Stimulated activated CD8-positive, alpha-beta memory T cell treated with anti-CD3 and anti-CD28 coated beads, Interleukin-2, amount 100 ng/mL, for 48 hours (primary cell): ENCODE measurements at places on chromosomes 12 and 14.

GRCh38 chr12:18382236-18382885, 121.0 kb downstream of the PIK3C2G start:
- no peak for DNase-seq

DNA sequence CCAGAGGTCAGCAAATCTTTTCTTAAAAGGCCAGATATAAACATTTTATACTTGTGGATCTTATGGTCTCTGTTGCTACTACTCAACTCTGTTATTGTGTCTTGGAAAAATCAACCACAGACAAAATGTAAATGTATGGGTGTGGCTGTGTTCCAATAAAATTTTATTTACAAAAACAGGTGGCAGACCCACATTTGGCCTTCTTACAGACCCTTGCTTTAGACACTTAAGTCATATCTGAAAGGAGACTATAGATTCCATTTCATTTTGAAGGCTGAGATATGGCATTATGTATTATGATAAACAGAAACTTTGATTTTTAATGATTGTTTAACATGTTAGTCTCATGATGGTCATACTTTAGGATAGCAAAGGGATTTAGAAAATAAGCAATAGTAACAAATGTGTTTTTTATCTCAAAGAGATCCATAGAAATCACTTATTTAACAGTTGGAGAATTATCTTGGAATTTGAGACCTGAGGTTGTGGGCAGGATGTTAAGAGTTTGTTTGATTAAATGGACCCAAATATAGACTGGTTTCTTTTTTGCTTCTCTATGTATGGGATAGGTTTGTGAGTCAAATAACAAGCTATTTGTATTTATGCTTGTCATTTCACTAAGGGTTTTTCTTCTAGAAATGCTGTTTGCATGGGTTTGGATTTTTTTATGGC, 51.2 kb downstream of the PPFIBP1 start:
- DNase-seq, result no peak

GRCh38 chr12:58425481-58426392, 484.4 kb downstream of the ATP23 start:
- DNase-seq, result no peak

- DNase-seq, result no peak
These were observed 27.5 kb upstream of the MMP17 start for GRCh38 chr12:131800594-131801135.

DNA sequence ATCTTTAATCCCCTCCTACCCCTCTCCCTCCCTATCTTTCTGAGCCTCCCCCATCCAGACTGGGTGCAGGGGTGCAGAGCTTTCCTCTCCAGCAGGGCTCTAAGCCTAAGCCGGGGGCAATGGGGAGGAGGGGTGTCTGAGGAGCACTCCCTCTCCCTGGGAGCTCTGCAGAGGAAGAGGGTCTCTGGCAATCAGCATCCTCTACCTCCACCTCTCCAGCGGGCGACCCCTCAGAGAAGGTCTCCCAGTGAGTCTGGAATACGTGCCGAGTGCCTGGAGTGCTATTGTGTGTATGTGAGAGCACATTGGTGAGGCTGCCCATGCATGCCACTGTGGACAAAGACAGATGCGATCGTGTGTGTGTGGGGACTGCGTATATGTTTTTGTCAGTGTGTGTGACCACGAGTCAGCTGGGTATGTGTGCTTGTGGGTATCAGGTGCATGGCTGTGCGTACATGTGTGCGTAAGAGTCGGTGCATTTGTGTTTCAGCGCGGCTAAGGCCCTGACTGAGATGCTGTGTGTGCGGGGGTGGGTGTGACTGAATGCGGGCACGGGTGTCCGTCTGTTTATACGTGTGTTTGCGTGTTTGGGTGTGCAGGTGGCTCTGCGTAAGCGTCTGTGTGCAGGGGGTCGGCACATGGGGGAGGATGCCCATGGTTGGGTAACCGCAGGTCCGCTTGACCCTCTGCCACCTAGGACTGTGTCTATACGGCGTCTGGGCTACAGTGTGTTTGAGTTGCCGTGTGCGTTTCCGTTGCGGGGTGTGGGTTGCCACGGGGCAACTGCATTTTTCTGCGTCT, 905 bp upstream of the DLK1 start:
- no peak for DNase-seq

GRCh38 chr12:50765095-50765911, 1.4 kb downstream of the ATF1 start:
- DNase-seq, result no peak

DNA sequence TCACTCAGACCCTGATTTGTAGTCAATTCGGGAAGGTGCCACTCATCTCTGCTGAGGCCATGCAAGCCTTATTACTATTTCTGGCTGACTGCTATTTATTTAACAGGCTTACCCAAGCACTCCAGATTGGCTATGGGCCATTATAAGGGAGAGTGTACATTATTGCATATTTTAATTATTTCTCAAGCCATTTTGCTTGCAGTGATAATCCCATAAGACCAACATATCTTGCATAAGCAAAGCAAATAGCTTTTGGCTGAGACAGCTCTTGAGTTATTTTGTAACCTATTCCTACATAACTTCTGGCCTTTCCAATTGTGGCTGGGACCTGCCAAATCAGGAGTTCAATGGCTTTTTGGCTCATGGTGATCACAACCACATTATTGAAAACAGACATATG, 509.6 kb upstream of the USP15 start:
- no peak for DNase-seq

DNA sequence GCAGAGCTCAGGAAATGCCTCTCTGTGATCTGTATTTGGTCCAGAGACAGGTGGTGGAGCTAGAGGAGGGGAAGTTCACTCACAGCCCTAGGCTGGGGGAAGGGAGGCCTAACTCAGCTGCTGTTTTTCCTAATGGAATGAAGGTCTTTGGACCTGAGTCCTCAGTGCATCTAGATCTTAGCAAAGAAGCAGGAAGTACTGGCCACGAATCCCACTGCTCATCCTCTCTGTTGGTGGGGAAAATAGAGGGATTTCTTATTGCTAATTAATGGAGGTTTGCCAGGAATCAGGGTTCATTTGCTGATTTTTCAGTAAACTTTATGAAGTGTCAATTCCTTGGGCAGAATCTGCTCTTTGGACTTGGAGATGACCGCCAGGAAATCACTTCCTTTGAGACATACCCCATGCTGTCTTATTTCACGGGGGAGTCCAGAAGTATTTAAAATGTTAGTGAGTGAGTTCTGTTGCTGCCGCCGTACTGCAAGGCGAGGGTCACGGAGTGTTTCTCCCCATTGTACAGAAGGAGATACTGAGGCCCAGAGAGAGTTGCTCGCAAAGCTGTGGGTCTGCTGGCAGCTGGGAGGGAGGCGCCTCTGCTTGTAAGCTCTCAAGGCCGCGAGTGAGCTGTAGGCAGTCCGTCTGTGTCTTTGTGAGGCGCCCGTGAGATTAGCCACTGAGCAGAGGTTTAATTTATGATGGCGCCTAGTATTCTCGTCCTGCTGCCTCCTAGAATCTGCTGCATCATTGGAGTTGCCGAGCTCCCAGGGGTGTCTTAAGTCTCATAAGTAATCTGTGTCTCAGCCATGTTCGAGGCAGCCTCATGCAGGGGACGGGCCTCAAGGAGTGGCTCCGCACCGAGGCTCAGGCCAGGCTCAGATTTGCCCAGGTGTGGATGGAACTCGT, 88.2 kb downstream of the TSPAN9 start:
- no peak for DNase-seq

DNA sequence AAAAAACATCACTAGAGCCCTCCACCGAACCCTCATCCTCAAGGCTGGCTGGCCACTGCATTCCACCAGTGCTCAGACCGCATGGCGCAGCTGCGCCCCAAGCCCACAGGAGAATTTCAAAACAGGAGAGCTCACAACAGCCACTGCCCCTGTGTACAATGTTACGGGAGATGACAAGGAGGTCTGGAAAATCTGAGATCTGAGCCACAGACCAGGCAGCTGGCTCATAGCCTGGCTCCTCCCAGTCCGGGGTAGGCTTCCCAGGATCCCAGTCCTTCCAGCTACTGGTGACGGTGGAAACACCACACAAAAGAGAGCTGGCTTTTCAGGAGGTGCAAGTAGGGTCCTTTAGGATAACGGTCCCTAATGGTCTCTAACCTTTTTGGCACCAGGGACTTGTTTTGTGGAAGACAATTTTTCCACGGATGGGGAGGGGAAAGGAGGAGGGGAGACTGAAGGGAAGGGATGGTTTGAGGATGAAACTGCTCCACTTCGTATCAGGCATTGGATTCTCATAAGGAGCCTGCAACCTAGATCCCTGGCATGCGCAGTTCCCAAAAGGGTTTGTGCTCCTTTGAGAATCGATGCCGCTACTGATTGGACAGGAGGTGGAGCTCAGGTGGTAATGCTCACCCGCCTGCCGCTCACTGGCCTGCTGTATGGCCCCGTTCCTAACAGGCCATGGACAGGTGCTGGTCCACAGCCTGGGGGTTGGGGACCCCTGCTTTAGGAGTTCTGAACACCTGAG, 23.0 kb upstream of the NRDE2 start:
- no peak for DNase-seq

DNA sequence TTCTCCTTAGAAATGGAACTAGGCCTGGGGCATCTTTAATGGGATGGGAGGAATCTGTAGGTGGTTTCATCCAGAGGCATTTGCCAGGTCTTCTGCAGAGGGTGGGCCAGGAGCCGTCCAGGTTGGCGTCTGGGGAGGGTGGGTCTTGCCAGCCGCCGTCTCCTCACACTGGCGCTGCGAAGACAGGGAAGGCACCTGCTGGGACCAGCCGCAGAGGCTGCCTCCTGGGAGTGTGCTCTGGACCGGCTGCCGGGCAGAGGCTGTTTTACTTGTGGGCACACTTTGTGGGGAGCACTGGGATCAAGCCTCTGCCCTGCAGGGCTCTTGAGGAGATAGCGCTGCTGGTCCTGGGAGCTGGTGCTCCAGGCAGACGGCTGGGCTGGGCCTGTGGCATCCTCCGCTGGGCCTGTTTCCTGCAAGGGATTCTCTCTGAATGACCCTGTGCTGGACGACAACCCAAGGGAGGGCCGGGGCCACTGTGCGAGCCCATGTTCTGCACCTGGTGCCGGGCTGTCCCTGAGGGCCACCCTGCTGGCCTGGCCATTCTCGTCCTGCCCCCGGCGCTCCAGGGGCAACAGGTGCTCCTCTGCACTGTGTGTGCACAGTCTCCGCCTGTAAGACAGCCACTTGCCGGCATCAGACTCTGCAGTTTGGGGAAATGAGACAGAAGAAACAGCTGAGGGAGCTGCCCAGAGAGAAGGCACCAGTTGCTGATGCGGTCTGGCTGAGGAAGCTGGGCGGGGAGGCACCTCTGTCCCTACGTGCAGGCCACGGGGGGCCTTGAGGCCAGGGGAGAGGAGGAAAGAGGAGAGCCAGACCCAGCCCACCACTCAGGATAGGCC, 10.0 kb upstream of the TEX22 start:
- DNase-seq, result no peak

GRCh38 chr14:59018978-59019377, 169.5 kb upstream of the DAAM1 start:
- no peak for DNase-seq

- no peak for DNase-seq
These were observed 77.1 kb upstream of the ACTN1 start for GRCh38 chr14:69055999-69056788.

DNA sequence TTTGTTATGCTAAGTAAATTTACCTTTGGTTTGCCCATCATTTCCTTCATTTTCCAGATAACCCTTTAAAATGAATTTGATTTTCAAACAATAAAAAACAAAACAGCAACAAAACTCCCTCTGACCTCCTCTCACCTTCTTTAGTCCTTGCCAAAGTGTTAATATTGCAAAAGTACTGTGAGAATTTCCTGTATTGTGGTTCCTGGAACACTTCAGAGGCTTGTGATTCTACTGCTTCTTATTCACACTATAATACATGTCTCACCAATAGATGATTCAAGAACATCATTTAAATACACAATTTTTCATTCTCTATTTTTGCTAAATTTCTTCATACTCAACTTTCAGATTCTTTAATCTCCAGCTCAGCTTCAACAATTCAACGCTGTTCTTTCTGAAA, at the start of gene KLRD1:
Gene KLRD1 (plus strand): TSS at position 241 of the 400 bp plus-strand sequence. CDS start 208 bp downstream, outside the sequence.
- DNase-seq, result no peak

GRCh38 chr12:6667559-6668210, 4.8 kb upstream of the ING4 start:
- DNase-seq, result no peak

DNA sequence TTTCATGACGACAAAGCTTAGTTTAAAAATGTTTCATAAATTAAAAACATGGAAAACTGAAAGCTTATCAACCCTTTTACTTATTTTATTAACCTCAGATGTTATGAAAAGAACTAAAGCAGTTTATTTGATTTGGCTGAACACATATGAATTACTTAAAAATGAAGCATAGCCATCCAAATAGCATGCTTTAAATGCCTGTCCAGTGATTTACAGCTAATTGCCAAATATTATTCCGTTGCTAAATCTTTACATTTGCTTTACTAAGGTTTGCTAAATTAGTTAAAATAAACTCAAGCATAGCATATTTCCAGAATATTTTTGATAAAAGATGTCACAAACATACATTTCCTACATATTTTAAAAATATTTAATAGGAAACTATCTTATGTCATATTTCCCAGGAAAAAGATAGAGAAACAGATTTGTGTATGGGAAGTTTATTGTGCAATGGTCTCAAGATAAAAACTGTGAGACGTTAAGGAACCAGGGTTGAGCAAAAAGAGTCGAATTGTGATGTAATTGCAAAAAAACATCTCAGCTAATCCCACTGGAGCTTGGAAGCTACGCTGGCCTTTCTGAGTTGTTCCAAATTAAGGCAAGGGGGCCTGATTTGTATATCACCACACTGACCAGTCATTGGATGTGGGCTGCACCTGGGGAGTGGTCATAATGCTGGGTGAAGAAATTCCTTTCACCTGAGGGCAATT, 25.8 kb downstream of the GPR135 start:
- DNase-seq, result no peak

DNA sequence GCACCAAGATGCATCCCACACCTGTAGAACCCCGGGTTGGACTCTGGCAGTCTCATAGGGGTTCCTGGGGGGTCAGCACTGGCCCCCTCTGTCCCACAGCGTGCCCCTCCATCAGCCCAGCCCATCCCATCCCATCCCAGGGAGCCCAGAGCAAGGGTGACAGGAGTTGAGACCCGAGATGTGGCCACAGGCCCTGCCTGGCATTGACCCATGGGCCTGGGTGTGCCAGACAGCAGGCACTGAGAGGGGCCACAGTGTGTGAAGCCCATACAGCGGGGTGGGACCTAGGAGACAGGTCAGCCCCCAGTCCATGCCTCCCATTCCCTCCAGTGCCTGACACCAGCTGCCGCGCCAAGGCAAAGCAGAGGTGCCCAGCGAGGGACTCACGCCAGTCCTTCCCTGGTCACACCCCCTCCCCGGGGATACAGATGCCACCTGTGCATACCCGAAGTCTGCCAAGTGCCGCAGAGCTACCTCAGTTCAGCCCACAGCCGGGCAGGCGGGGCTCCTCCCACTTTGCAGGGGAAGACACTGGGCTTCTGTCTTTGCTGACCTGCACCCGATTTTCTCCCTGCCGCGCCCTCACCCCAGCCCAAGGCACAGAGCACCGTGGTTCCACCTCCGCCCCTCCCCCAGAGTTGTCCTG, 50.4 kb downstream of the CYP46A1 start:
- no peak for DNase-seq

DNA sequence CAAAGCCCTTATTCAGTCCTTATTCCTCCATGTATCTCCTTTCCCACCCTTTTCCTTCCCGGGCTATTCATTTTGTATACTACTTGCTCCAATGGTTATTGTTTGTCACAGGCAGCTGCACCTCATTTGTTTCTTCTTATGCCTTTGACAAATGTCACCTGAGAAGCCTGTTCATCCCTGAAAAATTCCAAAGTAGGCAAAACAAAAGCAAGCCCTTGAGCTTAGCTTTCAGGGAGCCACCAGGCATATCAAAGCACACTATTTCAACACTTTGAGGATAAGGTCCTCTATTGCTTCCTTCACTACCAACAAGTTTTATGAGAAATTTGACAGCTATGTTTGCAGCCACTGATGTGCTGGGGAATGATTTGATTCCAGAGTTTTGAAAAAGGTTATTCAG, 738.7 kb upstream of the LMO3 start:
- no peak for DNase-seq
